Peyer's patch (tissue), 4 donors: ENCODE measurements at places on chromosomes 1 and 21. TPM values are rescaled to one million over a fixed set of nuclear protein-coding genes. Genes with fewer than 3 reads are reported as not detected.

DNA sequence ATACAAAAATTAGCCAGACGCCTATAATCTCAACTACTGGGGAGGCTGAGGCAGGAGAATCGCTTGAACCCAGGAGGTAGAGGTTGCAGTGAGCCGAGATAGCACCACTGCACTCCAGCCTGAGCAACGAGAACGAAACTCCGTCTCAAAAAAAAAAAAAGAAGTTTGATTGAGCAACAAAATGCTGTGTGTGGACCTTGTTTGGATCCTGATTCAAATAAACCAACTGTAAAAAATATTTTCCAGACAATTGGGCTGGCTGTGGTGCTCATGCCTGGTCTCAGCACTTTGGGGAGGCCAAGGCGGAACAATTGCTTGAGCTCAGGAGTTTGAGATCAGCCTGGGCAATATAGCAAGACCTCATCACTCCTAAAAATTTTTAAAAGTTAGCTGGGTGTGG, 16.8 kb downstream of the PTAFR start:
- H3K36me3 ChIP-seq: no peaks in the 10 kb centered on the region
- DNase-seq: no peak
- H3K27ac ChIP-seq: no peak overlapping the region

DNA sequence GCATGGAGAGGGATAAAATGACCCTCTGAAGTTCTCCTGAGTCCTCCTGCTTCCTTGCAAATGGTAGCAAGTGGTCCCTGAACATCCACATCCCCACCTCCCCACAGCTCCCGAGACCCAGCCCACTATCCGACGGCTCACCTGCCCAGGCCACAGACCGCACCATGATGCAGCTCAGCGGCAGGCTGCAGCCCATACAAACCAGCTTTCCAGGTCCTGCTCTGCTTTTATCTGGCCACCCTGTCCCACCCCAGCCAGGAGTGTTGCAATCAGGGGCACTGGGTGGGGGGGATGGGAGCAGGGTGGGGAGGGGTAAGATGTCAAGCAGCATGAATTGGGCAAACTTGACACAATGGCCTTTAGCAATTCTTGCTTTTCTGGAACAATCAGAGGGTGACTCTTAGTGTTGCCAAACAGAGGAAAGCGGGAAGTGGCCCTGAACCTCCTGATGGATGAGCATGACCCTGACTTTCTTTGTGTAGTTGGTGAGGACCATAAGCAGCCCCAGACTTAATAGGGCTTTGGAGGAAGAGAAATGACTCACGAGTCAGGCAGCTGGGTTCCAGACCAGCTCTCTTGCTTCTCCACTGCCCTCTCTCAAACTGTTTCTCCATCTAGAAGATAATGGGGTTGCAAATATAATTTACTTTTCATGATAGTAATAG, at the start of gene CHIT1:
CHIT1 (minus strand) TSS at position 203 of the 665 bp plus-strand sequence; CDS start at position 166, 37 bp downstream.
- H3K4me1 ChIP-seq: no peaks in the 10 kb centered on the region
- H3K36me3 ChIP-seq: no peaks in the 10 kb centered on the region
- no peaks in the 10 kb centered on the region for H3K27me3 ChIP-seq
- no peak for DNase-seq
- H3K27ac ChIP-seq: no peak within 1 kb of the TSS
- no peak within 1 kb of the TSS for H3K4me3 ChIP-seq

- no peaks in the 10 kb centered on the region for H3K36me3 ChIP-seq
- DNase-seq: peak; percentile 65
- no peaks in the 10 kb centered on the region for H3K27me3 ChIP-seq
- no peak overlapping the region for H3K4me3 ChIP-seq
These were observed 2.2 kb downstream of the CRYBG2 start for GRCh38 chr1:26351590-26352337.

DNA sequence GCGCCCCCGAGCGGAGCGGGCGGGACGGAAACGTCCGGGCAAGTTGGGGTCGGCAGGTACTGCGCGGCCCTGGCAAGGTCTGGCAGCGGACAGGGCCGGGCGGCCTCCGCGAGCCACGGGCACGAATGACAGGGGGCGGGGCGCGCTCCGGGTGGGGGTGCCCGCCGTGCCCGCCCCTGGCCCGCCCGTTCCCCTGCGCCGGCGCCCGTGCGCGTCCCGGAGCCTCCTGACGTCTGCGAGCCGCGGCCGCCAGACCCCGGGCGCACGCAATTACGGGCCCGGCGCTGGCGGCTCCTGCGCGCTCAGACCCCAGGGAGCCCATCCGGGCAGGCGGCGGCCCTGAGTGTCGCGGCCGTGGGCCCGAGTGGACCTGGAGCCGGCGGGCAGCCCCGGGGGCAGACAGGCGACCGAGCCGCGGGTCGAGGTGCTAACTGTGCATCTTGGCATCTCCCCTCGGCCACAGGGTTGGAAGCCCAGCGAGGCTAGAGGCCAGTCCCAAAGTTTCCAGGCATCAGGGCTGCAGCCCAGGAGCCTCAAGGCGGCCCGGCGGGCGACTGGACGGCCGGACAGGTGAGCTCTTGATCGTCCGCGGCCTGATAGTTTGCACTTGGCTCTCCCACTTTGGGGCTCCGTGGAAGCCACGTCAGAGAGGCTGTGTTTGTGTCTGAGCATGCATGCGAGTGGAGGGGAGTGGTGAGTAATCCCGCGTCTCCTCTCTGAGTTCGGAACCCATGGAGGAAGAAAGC, 918 bp downstream of the MIB2 start:
- peak; percentile 78 for DNase-seq
- H3K4me3 ChIP-seq: peak overlapping the region; percentile 100
- no peaks in the 10 kb centered on the region for H3K36me3 ChIP-seq

DNA sequence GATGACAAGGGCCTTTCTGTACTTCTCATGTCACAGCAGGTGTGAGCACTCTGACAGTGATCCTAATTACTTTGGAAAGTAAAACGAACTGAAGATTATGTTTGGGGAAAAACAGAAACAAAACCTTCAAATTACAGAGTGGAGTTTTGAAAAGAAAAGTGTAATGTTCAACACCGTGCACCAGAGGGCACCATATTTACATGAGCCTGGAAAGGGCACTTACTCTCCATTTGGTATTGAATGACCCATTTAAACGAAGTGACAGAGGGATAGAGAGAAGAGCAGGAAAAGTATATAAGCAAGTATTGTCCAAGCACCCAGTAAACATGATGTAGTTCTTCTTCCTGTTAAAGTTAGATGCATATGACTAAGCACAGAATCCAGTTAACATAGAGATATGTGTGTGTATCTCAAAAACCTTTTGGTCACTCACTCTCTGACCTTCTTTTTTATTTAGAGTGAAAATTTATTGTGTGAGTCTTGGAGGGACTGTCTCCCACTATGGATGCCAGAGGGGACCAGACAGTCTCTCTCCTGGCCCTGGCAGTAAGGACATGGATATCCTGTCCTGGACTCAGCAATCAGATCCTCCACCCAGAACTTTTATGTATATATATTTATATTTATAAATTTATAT, 3.8 kb upstream of the RGSL1 start:
- no peaks in the 10 kb centered on the region for H3K36me3 ChIP-seq
- DNase-seq: no peak
- H3K27me3 ChIP-seq: no peaks in the 10 kb centered on the region
- no peak overlapping the region for H3K27ac ChIP-seq
- H3K4me1 ChIP-seq: no peaks in the 10 kb centered on the region

- no peaks in the 10 kb centered on the region for H3K36me3 ChIP-seq
- H3K4me3 ChIP-seq: no peak overlapping the region
- H3K27me3 ChIP-seq: no peaks in the 10 kb centered on the region
- no peak overlapping the region for H3K27ac ChIP-seq
- no peaks in the 10 kb centered on the region for H3K4me1 ChIP-seq
These were observed 215.6 kb upstream of the B3GALT2 start for GRCh38 chr1:193402037-193402436.

DNA sequence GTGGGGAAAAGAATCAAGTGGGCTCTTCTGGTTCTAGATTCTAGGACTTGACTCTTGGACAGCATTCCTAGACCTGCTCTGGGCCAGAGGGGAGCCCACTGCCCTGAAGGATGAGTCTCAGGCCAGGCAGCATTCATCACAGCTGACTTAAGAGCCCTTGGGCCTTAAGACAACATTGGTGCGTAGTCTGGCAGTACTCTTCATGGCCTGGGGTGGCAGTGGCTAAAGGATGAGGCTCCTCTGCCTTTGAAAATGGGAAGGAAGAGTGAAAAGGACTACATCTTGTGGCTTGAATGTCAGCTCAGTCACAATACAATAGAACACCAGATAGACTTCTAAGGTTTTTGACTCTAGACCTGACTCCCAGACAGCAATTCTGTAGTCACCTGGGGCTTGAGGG, 1415.1 kb upstream of the PRMT6 start:
- no peak overlapping the region for H3K4me3 ChIP-seq
- H3K36me3 ChIP-seq: no peaks in the 10 kb centered on the region
- H3K27me3 ChIP-seq: no peaks in the 10 kb centered on the region
- no peak for DNase-seq
- H3K27ac ChIP-seq: no peak overlapping the region

- peak overlapping the region; percentile 51 for H3K27ac ChIP-seq
- no peaks in the 10 kb centered on the region for H3K36me3 ChIP-seq
- H3K27me3 ChIP-seq: no peaks in the 10 kb centered on the region
- no peak overlapping the region for H3K4me3 ChIP-seq
These were observed 40.6 kb upstream of the MAP10 start for GRCh38 chr1:232764458-232765251.

DNA sequence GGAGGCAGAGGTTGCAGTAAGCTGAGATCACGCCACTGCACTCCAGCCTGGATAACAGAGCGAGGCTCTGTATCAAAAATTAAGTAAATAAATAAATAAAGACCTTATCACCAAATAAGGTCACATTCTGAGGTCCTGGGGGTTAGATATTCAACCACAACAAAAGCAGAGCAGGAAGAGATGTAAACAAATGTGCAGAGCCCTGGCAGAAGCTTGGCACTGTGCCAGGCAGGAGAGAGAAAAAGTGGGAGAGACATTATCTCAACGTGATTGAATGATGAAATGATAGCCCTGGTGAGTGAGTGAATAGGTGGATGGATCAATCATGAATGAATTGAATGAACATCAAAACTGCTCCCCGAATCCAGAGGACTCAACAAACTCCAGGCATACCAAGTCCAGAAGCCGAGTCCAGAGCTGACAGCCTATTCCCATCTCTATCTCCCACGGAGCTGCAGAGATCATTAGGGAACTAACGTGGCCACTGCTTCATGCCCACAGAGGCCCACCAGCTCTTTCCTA, 150.7 kb downstream of the TOMM20 start:
- DNase-seq: peak; percentile 57
- no peaks in the 10 kb centered on the region for H3K36me3 ChIP-seq
- H3K4me3 ChIP-seq: no peak overlapping the region
- H3K4me1 ChIP-seq: peaks cover 40% of the 10 kb centered on the region
- H3K27ac ChIP-seq: peak overlapping the region; percentile 93

- DNase-seq: no peak
- no peak overlapping the region for H3K27ac ChIP-seq
- no peaks in the 10 kb centered on the region for H3K4me1 ChIP-seq
- H3K4me3 ChIP-seq: no peak overlapping the region
- H3K36me3 ChIP-seq: no peaks in the 10 kb centered on the region
These were observed 90.8 kb downstream of the GTF2B start for GRCh38 chr1:88800382-88801051.

- no peaks in the 10 kb centered on the region for H3K36me3 ChIP-seq
- no peak overlapping the region for H3K4me3 ChIP-seq
- no peaks in the 10 kb centered on the region for H3K27me3 ChIP-seq
- no peak overlapping the region for H3K27ac ChIP-seq
- DNase-seq: peak; percentile 14
- H3K4me1 ChIP-seq: peaks cover 10% of the 10 kb centered on the region
These were observed 86.5 kb upstream of the IFFO2 start for GRCh38 chr1:19042675-19043578.

DNA sequence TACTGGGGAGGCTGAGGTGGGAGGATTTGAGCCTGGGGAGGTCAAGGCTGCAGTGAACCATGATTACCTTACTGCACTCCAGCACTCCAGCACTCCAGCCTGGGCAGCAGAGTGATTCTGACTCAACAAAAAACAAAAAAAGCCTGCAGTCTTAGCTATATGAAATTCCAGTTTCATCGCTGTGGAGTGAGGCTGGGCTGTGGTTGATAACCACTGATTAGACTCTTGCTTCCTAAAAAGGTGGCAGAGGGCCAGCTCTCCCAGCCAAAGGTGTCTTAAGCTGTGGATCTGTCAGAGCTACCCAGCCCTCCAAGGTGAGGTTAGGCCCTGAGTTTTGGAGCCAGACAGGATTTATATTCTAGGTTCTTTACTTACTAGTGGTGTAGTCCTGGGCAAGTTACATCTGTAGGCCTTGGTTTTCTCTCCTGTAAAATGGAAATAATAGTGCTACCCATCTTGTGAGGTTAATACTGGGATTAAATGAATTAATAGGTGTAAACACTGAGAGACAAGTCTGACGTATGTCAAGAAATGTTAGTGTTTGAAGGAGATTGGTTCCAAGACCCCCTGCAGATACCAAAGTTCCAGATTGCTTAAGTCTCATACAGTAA, 35.9 kb downstream of the TMCC2 start:
- no peak overlapping the region for H3K4me3 ChIP-seq
- DNase-seq: no peak
- H3K36me3 ChIP-seq: no peaks in the 10 kb centered on the region
- no peaks in the 10 kb centered on the region for H3K4me1 ChIP-seq
- H3K27me3 ChIP-seq: no peaks in the 10 kb centered on the region
- H3K27ac ChIP-seq: no peak overlapping the region

- no peaks in the 10 kb centered on the region for H3K27me3 ChIP-seq
- H3K27ac ChIP-seq: no peak overlapping the region
- H3K36me3 ChIP-seq: no peaks in the 10 kb centered on the region
- no peaks in the 10 kb centered on the region for H3K4me1 ChIP-seq
- H3K4me3 ChIP-seq: no peak overlapping the region
These were observed 187.8 kb downstream of the LRRIQ3 start for GRCh38 chr1:74010206-74010605.

- H3K4me3 ChIP-seq: no peak overlapping the region
- H3K27me3 ChIP-seq: no peaks in the 10 kb centered on the region
- no peaks in the 10 kb centered on the region for H3K36me3 ChIP-seq
- H3K27ac ChIP-seq: no peak overlapping the region
- no peaks in the 10 kb centered on the region for H3K4me1 ChIP-seq
These were observed 74.9 kb downstream of the OLFML3 start for GRCh38 chr1:114054148-114054547.

DNA sequence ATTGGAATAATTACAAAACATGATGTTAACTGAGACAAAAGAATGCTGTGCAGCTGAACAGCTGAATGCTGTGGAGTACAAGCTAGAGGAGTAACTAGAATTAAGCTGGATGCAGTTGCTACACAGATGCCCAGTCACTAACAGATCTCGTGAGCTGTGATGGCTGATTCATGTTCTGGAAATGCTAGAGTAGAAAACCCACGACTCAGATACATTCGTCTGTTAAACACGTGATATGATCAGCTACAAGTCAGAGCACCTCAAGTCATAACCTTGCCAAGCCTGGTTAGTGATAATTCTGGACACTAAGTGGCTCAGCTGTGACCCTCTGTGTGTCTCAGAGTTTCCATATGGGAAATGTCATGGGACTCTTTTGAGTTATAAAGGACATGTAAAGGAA, 89.7 kb upstream of the ESRRG start:
- no peaks in the 10 kb centered on the region for H3K27me3 ChIP-seq
- H3K4me1 ChIP-seq: no peaks in the 10 kb centered on the region
- no peak for DNase-seq

The APOBEC4 gene
- 0.85 TPM for total RNA-seq

The PALMD gene
- total RNA-seq: 13.2 TPM

The LCE2C gene
- total RNA-seq: not detected

The CTBS gene
- total RNA-seq: 18.4 TPM

The KRTAP13-2 gene
- total RNA-seq: not detected

The NBPF6 gene
- total RNA-seq: 3.6 TPM

The EPHA8 gene
- total RNA-seq: not detected

The STIL gene
- total RNA-seq: 5.5 TPM

The CYP4A22 gene
- total RNA-seq: not detected

The LENEP gene
- not detected for total RNA-seq

The TMEM81 gene
- total RNA-seq: 3.3 TPM
